ENCODE measurements at places on chromosomes 1 and 21.

- no peak for DNase-seq
Observed at GRCh38 chr1:83626603-83627002, 372.3 kb downstream of the TTLL7 start.

GRCh38 chr1:219185486-219186117, 11.9 kb downstream of the LYPLAL1 start:
- DNase-seq: no peak

DNA sequence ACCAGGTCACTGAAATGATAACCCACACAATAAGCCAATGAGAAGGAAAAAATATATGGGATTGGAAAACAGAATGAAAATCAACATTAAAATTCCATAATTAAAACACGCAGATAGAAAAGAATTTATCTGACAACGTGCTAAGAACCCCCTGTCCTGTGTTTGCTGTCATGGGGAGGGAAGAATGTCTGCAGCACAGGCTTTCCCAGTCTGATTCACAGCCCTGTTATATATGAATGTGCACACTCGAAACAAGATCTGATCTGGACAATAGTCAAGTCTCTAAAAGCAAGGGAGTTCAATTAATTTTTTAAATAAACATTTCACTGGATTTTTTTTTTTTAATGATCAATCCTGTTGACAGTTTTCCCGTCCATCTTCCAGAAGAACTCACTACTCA, 220.0 kb downstream of the RERE start:
- DNase-seq: no peak

DNA sequence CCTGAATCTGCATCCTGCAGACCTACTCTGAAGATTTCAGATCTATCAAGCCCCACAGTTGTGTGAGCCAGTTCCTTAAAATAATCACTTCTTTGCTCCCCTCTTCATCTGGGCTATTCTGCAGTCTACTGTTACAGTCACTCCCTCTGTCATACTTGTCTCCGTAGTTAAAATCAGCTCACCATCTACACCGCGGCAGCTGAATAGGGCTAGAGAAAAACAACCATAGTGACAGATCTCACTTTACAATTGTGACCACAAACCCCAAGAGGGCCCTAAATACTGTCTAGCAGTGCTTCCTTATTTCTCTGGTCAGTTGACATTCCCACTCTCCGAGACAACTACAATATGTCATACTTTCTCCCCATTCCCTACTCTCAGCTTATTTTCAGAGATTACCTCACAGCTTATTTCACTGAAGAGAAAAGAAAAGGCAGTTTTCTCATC, 12.9 kb downstream of the DESI2 start:
- DNase-seq: no peak
